Tibial nerve (tissue), 4 donors: ENCODE measurements at places on chromosomes 7 and 10.

- no peaks in the 10 kb centered on the region for H3K4me1 ChIP-seq
- no peaks in the 10 kb centered on the region for H3K27me3 ChIP-seq
- H3K4me3 ChIP-seq: peak overlapping the region; percentile 36
These were observed 529 bp downstream of the CLDN3 start for GRCh38 chr7:73769481-73770001.

- no peak overlapping the region for H3K4me3 ChIP-seq
- no peak for DNase-seq
- H3K4me1 ChIP-seq: no peaks in the 10 kb centered on the region
These were observed 14.4 kb upstream of the SAMD9 start for GRCh38 chr7:93132216-93132615.

DNA sequence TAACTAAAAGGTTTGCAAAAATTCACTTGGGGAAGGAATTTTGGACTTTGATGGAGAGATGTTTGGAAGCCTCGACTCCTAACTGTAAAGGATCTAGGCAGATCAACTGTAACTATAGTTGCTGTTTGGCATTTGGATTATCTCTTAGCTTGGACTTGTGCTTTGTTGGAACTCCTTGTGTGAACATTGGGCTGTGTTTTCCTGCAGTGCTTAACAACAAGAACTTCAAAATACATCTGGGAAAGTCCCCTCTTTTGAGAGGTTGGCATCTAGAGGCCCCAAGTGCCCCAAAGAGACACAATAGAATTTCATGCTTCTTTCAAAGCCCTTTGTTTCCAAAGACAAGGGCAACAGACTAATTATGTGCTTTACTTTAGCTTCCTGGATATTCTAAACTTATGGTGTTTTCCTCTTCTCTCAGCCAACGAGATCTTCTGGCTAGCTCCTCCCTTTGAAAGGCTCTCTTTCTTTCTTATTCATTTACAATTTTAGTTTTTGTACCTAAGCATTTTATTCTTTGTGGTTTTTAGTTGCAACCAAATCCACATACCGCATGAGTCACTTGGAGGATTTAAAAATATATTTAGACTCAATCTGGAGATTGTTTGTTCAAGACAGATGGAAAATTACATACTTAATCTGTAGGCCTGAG lies 11.6 kb downstream of the ABCA13 start:
- H3K27ac ChIP-seq: no peak overlapping the region
- no peaks in the 10 kb centered on the region for H3K36me3 ChIP-seq
- no peak overlapping the region for H3K4me3 ChIP-seq
- no peaks in the 10 kb centered on the region for H3K27me3 ChIP-seq
- H3K4me1 ChIP-seq: no peaks in the 10 kb centered on the region

DNA sequence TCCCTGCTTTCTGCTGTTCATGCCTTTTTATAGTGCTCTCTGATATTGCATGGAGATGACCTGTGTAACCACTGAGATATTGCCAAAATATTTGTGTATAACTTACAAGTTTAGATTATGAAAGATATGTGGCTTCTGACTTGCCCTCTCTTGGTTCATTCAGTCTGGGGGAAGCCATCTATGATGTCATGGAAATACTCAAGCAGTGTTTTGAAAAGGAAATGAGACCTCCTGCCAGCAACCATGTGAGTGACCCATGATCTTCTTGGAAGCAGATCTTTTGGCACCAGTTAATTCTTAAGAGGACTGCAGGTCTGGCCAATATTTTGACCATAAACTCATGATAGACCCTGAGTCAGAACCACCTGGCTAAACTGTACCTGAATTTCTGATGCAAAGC lies 183.0 kb downstream of the THSD7A start:
- no peak for DNase-seq
- no peaks in the 10 kb centered on the region for H3K27me3 ChIP-seq
- peaks cover 5% of the 10 kb centered on the region for H3K4me1 ChIP-seq

GRCh38 chr10:68811314-68812009 lies 15.9 kb upstream of the STOX1 start:
- H3K27ac ChIP-seq: no peak overlapping the region
- H3K4me3 ChIP-seq: no peak overlapping the region
- H3K27me3 ChIP-seq: no peaks in the 10 kb centered on the region

DNA sequence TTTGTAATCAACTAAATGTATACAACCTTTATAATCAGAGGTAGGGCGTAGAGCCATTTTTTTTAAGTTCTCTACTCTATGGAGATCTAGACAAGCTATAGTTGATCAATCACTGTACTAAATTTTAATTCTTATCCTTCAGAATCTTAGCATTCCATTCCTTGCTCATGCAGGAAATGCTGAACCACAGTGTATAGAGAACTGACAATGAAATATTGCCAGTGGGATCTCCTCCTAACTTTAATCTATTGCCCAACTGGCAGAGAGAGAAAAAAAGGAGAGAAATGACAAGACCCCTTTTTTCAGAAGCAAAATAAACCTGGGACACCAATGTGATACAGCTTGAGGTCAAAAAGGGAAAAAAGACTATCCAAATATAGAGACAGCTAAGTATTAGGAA lies 26.4 kb upstream of the PPP3CB start:
- H3K27ac ChIP-seq: no peak overlapping the region

- no peak overlapping the region for H3K4me3 ChIP-seq
- no peaks in the 10 kb centered on the region for H3K4me1 ChIP-seq
- peaks cover 5% of the 10 kb centered on the region for H3K27me3 ChIP-seq
These were observed 24.5 kb downstream of the IL15RA start for GRCh38 chr10:5952731-5953385.
